AG09319 (cell line): ENCODE measurements at places on chromosomes 12 and 14.

- no peak for DNase-seq
Measured at GRCh38 chr12:11703378-11703777, 53.9 kb downstream of the ETV6 start.

- DNase-seq: no peak
Measured at GRCh38 chr14:50085570-50086320, 30.6 kb downstream of the VCPKMT start.

GRCh38 chr12:79397609-79398008 lies 293.2 kb downstream of the PAWR start:
- DNase-seq: no peak

DNA sequence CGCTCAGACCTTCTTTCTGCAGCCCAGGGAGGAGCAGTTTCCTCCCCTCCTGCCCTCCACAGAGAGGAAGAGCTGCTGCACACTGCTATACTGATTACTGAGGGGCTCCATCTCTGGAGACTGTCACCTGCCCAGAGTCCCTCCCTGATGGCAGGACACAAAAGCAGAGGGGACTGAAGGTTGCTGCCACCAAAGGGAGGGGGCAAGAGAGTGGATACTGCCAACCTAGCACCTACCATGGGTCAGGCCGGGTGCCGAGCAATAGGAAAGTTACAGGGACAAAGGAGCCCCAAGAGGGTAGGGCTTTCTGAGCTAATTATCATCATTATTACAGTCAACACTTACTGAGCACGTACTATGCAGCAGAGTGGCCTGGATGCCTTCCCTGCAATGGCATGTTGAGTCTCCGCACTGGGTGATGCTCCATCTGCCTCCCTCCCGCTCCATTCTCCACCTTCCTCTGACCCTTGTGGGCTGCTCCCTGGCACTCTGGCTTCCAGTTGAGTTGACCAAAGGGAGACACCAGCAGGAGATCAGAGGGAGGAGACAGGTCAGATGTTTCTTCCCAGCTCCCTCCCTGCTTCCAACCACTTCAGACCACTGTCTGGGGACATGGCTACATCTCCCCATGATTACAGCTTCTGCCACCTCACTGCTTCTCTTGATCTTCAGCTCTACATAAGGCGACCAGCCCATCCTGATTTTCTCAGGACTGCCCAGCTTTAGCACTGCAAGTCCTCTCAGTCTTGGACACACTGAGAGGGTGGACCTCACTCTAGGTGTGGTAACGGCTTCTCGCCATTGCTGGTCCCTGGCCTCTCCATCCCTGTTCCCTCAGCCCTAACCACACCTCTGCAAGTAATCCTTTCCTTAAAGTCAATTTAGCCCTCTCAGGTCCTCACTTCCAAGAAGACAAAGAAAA lies 2.6 kb upstream of the KRT79 start:
- DNase-seq: no peak

GRCh38 chr12:92337128-92337527 lies 191.5 kb upstream of the BTG1 start:
- no peak for DNase-seq

- no peak for DNase-seq
Measured at GRCh38 chr12:60872850-60873713, 1277.3 kb downstream of the SLC16A7 start.

DNA sequence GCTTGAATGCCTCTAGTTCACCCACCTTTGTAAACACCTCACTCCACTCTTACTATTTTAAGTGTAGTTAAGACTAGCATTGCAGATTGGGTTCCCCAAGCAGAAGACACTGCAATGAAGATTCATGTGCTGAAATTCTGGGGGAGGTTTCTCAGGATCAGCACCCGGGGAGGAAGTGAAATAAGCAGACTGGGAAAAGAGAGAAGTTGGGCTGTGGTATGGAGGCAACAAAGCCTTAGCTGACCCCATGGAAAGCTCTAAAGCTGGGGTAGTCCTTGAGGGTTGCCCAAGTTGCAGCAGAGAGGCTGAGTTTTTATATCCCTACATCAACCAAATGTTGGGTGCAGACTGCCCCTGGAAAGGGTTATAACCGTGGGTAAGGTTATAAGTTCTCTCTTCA lies 23.9 kb upstream of the IGF1 start:
- DNase-seq: no peak
